Urinary bladder (tissue), 4 donors: ENCODE measurements at places on chromosomes 7 and 10. TPM values are rescaled to one million over a fixed set of nuclear protein-coding genes. Genes with fewer than 3 reads are reported as not detected.
A peak's percentile ranks its signal among the peaks of the same experiment; 100 is the strongest.

GRCh38 chr7:147033641-147034040 lies 917.0 kb downstream of the CNTNAP2 start:
- peak; percentile 25 for DNase-seq

DNA sequence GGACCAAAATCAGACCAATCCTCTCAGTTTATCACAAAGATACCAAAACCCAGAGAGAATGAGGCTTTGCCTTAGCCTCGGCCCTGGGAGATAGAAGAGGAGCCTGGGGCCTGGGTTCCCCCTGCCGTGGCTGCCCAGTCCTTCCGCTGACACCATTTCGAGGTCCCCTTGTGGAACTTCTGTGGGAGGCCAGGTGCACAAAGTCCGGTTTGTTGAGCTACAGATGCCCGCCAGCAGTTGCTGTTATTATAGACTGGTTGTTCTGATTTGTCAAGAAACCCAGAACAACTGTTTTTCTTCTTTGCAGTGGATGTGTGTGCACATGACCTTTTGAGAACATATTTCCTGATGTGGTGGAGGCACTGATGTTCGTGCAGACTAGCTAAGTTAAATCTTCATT lies 47.6 kb downstream of the CUX1 start:
- DNase-seq = no peak

DNA sequence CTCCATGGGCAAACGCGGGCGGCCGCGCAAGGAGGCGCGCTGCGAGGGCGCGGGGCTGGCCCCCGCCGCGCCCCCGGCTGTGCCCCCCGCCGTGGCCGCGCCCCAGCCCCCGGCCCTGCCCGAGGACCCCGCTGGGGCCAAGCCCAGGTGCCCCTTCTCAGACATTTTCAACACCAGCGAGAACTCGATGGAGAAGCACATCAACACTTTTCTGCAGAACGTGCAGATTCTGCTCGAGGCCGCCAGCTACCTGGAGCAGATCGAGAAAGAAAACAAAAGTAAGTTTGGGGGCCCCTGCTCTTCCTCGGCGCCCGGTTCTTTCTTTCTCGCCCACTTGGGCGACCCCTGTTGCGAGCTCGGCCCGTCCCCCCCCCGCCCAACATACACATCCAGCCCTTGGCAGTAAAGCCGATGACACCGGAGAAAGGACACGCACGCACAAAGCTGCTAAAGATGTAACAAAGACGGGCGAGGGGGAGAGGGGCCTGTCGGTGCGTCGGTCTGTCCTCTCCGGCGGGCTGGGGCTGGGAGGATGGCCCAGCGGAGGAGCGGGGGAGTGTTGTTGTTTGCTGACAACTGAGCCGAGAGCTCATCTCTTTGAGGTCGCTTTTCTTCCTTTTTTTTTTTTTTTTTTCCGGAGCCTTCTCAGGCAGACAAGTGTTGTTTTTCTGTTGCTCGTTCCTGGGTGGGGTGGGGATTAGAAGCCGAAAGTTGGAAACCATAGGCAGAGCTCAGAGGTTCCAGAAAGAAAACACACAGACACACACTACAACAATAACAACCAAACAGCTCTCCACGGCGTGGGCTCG lies 604 bp downstream of the MXI1 start:
- DNase-seq = no peak

- DNase-seq = no peak
These were observed 85.7 kb upstream of the INHBA start for GRCh38 chr7:41788556-41788955.

ABCC2 gene
- 2.3 TPM for total RNA-seq

CC2D2B gene
- total RNA-seq = 13.1 TPM

TSPAN12 gene
- 29.4 TPM for total RNA-seq

CALCR gene
- 0.26 TPM for total RNA-seq

INSYN2A gene
- total RNA-seq = 8.8 TPM

PDE1C gene
- total RNA-seq = 20.4 TPM

TWIST1 gene
- 22.9 TPM for total RNA-seq
